Transverse colon (tissue), 4 donors: ENCODE measurements at places on chromosomes 1 and 21. TPM values are rescaled to one million over a fixed set of nuclear protein-coding genes. Genes with fewer than 3 reads are reported as not detected.

GRCh38 chr1:228794810-228795209 lies 59.5 kb downstream of the RHOU start:
- DNase-seq = no peak

Gene KLHDC7A
- total RNA-seq = not detected

Gene C1orf53
- not detected for total RNA-seq

DNA sequence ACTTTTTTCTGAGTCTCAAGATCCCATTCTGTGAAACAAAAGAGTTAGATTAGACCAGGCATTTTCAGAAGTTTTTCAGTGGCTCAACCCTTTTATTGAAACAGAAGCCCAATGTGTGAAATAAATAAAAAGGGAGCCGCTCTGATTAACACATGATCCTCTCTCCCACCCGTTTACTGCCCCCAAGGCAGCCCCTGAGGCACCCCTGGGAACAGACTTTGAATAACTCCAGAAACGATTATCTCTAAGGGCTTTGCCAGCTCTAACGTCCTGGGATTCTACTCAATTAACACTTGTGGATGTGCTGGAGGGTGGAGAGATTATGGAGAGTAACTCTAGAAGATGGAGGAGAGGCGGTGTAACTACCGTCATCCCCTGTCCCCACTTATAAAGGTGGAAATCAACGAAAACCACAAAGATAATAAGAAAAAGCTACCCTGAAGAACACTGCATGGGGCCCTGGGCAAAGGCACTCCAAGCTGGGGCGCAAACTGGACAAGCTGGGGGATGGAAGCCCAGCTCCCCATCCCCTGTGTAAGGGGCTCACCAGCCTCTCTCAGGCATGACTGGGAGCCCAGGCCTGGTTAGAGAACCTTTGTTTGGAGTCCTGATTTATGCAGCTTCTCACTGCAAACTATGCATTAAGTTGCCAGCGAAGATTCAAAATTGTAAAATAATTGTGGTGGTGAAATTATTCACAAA lies 39.0 kb upstream of the GRIK3 start:
- no peak for DNase-seq

Gene OVAAL
- not detected for total RNA-seq

GRCh38 chr1:14926818-14927575 lies 226.6 kb upstream of the TMEM51 start:
- DNase-seq = no peak

DNA sequence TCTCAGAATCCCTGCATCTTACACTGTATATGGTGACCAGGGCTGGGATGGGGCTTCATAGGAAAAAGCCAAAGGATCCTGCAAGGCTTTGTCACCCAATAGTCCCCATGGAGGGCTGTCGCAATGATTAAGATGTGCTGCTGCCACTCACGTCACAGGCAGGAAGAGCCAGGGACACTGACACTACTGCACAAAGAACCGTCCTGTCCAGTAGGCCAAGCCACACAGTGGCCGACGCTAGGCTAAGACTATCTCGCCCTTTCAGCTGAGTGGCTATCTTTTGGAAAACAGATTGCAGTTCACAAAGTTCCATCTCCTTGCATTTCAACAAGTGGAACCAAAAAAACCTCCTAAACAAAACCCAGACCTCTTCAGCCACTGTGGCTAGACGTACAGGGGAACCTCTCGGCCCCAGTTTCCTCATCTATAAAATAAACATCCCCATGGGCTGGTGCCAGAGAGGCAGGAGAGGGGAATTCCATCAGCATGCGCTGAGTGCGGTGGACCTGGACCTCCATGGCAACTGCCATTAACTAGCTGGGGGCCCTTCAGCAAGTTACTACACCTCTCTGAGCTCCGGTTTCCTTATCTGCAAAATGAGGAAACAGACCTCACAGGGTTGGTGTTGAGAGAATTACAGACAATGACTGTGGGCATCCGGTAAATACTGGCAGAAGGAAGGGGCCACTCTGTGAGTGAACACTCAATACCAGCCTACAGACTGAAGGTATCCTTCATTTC lies 8.7 kb downstream of the CAPZB start:
- DNase-seq = no peak

DNA sequence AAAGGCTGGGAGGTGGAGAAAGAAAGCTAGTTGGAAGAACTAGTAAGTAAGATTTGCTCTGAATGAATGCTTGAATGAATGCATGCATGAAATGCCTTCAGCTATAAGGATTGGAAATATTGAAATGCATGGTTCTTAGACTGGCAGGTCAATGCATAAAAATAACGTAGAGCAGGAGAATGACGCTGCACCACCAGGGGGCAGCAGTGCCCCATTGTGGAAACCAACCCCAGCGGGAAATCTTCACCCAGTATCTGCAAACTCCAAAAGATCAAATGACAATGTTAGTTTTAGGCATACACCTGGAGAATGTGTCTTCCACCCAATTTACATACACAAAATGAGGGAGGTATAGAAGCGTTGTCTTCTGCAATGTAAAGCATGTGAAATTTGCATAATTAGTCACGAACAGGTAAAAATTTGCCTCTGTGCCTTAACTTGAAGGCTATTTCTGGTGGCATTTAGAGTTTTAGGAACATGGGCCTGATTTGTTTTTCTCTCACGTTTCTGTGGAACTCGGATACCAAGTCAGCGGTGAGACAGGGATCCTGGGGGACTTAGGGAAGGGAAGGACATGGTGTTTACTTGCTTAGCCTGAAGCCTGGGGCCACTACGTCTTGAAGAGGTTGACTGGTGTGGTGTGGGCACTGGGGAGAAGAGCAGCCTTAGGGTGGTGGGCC lies 78.6 kb downstream of the HHAT start:
- DNase-seq = peak; percentile 76

- DNase-seq = no peak
Measured at GRCh38 chr1:205930799-205931281, 12.4 kb downstream of the SLC26A9 start.

Gene LIN28A
- total RNA-seq = not detected

DNA sequence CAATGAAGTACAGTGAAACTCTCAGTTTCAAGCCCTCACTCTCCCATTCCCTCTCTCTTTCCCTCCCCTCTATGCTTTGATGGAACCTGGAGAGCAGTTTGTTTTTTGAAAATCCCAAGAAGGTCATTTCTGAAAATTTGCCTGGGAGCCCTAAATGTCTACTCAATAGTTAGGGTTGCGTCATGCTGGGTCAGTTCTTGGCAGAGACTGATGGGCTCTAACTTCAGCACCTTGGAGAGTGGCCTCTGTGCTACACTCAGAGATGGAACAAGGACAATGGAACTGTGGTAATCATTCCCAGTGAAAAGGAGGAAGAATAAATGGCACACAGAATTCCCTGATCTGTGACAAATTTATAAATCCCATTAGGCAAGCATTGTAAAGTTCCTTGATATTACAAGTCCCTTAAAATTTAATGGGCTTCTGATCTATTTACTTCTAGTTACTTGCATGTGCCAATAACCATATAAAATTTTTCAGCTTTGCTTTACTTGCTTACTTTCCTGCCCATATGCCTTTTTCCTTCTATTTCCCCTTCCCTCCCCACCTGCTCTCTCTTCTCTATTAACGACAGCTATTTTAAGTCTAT lies 182.9 kb upstream of the KCND3 start:
- DNase-seq = no peak

DNA sequence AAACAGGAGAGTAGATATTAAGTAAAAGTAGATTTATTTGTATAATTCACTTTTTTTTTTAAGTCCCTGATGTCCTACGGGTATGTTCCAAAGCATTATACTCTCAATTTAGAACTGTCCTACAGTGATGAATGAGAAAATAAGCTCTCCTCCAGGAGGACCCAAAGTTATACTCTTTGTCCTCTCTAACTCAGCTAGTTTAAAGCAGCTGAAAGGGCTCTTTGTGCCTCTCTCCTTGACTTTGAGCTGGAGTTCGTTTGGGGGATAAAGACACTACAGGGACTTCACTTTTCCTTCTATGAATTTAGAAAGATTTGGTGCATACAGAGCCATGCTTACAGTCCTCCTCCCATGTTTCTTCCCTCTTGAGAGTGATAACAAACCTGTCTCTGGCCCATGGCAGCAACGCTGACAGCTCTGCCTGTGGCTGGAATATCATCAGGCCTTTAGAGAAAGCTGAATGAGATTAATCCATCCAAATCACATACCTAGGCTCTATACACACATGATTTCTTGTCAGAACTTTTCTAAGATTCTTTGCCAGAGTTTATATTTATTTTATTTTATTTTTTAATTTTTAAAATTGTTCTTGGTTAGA lies 134.3 kb downstream of the PIK3R3 start:
- DNase-seq = no peak

- no peak for DNase-seq
Measured at GRCh38 chr1:241332987-241333386, 24.0 kb downstream of the RGS7 start.

- no peak for DNase-seq
Measured at GRCh38 chr1:29081201-29081600, 42.5 kb downstream of the TMEM200B start.

DNA sequence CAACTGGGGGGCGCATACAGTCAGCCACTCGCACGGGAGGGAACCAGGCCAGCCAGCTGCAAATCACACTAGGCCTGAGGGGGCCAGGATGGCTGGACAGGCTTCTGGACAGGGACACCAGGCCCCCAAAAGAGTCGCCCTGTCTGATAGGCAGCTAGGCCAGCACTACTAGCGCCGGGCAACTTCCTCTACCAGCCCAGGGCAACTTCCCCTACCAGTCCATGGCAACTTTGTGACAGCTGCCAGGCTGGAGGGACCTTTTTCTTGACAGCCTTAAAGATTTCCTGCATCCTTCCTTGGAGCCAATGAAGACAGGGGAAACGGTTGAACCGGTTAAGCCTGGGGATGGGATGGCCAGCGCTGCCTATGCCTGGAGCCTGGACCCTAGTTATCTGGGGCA lies 5.1 kb downstream of the IFFO2 start:
- no peak for DNase-seq

- DNase-seq = no peak
Measured at GRCh38 chr1:165843304-165843703, 15.9 kb downstream of the UCK2 start.

DNA sequence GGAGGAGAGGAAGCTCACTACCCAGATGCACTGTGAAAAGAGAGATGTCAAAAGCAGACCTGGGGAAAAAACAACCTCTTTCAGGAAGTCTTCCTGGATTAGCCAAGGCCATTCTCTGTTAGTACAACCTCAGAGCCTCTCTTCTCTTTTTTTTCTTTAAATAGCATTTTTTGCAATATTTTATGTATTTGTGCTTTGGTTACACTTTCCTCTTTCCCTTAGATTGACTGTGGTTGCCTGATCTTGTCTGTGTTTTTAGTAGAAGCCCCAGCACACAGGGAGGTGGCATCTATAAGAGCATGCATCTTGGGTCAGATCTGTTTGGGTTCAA lies 18.8 kb downstream of the SLC26A9 start:
- no peak for DNase-seq

DNA sequence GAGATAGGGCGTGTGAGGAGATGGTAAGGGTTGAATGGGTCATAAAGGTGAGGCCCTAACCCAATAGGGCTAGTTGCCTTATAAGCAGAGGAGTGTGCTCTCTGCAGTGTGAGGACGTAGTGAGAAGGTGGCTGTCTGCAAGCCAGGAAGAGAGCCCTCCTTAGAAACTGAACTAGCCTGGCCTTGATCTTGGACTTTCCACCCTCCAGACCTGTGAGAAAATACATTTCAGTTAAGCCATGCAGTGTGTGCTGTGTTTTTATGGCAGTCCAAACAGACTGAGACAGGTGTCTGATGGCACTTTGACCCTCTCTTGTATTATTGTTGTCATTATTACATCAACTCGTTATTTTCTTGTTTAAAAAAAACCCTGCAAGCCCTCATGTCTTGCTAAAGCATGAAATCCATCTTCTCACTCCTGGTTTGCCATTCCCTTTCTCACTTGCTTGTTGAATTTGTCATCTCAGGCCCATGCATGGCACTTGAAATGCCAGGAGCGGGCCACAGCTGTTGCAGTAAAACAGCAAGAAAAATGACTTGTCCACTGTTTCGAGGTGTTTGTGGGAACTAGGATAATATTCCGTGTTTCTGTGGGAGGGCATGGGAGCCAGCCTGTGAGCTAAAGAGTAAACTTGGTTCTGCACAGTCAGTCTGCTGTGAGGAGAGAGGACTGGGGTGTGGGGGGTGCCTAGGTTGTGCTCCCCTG lies 78.6 kb downstream of the STUM start:
- DNase-seq = no peak

GRCh38 chr1:174976436-174977108 lies 23.2 kb upstream of the CACYBP start:
- DNase-seq = no peak

DNA sequence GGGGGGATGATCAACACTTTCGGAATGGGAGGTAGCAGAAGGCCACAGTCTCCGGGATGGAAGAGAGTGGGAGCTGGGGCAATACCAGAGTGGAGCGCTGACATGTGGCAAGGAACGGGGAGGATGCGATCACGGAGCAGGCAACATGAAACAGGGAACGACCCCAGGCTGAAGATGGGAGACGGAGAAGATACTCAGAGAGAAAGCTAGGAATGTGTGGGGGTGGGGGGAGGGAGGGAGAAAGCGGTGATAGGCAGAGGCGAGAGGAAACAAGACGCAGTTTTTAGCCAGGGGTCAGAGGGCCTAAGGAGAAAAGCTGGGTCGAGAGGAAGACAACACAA lies 577 bp downstream of the RAB3GAP2 start:
- DNase-seq = peak; percentile 14
